Right ventricle myocardium superior (tissue), 1 donor: ENCODE measurements at places on chromosomes 2 and 18. TPM values are rescaled to one million over a fixed set of nuclear protein-coding genes. Genes with fewer than 3 reads are reported as not detected.
A peak's percentile ranks its signal among the peaks of the same experiment; 100 is the strongest.

GALM gene
- total RNA-seq: 14.7 TPM

MAP3K19 gene
- not detected for total RNA-seq

DNA sequence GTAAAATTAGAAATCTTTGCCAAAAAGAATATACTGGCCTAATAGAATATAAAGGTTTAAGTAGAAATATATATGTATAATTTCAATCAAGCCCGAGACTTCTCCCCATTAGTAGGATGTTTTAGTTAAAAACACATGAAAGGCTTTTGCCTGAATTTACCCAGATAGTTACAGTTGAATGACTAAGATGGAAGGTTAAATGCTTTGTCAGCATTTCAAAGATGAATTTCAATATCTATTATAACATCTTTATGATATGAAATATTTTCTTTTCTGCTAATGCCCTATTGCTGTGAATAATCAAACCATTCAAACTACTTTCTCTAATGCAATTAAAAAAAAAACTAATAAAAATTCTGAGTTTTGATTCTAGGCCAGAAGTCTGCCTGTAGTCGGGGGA, 18.0 kb upstream of the ABCA12 start:
- DNase-seq: no peak

DNA sequence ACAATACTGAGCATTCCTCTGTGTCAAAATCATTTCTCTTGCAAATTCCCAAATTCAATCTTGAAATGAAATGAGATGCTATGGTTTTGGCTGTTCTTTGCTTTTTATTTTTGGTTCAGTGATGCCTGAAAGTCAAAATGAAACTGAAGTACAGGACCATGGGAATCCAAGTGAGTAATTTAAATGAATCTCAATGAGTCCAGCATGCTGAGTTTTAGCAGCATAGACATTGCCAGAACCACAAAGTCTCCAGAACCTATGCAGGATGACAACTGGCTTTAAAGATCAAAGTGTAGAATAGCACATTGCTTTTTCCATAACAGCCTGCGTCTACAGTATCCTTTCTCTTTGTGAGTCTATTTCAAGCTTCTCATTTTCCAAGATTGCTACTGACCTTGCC, 1050.7 kb upstream of the PIK3C3 start:
- no peak for DNase-seq

- DNase-seq: no peak
Measured at GRCh38 chr2:237140689-237141285, 55.1 kb downstream of the COPS8 start.

GRCh38 chr2:234335661-234336228, 161.1 kb downstream of the ARL4C start:
- peak; percentile 81 for DNase-seq

REG3G gene
- total RNA-seq: not detected

TRIM43 gene
- not detected for total RNA-seq

DNA sequence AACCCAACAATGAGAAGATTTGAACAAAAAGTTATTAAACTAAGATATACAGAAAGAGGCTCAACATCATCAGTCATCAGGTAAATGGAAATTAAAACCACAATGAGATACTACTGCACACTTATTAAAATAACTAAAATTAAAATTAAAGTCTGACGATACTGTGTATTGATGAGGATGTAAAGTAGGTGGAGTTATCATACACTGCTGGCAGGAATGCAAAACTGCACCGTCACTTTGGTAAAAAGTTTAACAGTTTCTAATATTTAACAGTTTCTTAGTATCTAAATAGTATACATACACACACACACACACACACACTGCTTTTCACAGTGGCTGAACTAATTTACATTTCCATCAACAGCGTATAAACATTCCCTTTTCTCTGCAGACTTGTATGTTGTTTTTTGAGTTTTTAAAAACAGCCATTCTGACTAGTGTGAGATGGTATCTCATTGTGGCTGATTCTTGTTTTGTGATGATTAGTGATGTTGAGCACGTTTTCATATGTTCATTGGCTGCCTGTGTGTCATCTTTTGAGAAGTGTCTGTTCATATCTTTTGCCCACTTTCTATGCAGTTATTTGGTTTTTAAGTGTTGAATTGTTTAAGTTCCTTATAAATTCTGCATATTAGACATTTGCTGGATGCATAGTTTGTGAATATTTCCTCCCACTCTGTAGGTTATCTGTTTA, 726.9 kb upstream of the CHAC2 start:
- DNase-seq: no peak

CCDC102B gene
- 4.4 TPM for total RNA-seq

NPC1 gene
- 9.8 TPM for total RNA-seq

KLHL30 gene
- total RNA-seq: 20.0 TPM

DDX18 gene
- total RNA-seq: 22.1 TPM

- DNase-seq: no peak
Measured at GRCh38 chr2:65553504-65554074, 121.2 kb upstream of the SPRED2 start.

DNA sequence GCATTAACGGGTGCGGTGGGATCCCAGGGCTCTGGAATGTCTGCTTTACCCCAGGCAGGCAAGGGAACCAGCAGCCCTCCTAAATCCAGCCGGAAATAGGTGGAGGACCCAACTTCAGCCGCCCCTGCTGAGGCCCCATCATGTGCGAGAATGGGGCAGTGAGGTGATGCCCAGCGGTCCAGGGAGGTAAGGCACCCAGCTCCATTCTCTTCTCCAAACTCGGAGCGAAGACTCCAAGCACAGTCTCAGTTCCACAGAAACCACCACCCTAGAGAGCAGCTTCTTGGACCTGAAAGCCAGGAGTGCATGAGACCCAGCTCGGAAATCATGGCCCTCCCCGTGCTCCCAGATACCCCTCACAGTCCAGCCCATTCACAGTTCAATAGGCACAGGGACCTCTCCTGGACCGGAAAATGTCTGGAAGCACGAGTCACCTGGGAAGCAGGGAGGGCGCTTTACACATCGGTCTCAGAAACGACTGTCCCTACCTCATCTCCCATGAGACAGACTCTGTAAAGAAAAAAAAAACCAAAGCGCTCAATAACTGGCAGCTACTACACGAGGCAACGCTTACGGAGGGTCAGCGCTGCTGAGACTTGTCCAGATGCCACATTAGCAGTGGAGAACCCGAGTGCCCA, 2.0 kb downstream of the SDC1 start:
- no peak for DNase-seq

- DNase-seq: no peak
Measured at GRCh38 chr2:199309973-199310372, 147.8 kb downstream of the SATB2 start.

MAP3K20 gene
- 402 TPM for total RNA-seq

DNA sequence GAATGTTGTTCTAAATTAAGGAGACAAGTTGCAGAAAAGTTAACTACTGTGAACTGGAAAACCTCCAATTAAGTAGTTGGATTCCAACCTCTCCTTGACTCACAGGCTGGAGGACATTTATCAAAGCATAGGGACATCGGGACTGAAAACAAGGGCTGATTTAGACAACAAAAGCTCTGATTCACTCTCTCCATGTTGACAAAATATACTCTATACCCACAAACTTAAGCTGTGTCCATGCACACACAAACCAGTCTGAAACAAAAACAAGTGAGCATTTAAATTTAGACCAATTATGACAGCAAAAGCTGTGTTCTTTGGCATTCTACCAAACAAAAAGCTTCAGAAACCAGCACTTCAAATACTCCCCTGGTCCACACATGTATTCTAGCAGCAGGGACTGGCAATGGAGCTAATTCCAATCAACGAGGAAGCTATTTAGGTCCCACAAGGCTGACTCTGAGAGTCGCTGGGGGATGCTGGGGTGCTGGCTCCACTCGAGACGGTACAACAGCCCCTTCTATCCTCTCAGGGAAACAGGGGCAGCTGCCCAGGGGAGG, 71.4 kb downstream of the NXPH2 start:
- DNase-seq: no peak
